ENCODE measurements at places on chromosomes 5 and 9.

DNA sequence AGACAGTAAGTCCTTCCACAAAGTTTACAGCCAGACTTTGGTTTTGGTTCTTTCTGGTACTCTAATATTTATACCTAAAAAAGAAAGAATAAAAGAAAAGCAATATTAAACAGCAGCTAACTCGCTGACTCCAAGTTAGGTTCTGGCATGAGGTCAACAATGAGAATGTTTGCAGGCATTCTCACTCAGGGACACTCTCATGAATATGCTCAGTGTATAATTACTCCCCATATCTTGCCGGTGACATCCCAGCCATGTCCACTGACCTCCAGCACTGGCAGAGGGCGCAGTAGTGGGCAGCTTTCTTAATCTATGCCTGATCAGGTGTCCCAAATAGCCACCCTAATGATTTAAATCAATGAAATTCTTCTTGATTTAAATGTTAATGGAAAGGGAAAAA, 151.5 kb downstream of the BNC2 start:
- no peak for DNase-seq

GRCh38 chr9:101485924-101486692, 47.5 kb upstream of the RNF20 start:
- no peak for DNase-seq

DNA sequence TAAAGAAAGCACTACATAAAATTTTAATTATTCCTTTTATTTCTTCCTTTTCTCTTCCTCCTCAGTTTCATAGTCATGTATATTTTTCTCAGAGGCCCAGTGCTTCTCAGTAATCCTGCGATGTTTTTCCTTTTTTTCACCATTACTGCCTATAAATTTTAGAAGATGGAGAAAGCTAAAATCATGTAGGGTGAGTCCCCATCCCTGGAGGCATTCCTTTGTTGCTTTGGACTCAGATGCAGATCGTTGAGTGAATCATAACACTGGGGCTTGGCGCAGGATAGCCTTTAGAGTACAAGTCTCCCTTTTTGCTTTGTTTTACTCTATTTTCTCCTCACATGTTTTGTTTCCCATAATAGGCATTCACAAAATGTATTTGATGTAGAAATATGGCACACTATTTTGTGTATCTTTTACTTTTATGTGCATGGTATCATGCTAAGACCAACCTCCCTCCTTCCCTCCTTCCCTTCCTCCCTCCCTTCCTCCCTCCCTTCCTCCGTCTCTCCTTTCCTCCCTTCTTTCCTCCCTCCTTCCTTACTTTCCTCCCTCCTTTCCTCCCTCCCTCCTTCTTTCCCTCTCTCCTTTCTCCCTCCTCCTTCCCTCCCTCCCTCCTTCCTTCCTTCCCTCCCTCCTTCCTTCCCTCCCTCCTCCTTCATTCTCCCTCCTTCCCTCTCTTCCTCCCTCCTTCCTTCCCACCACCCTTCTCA, 72.4 kb downstream of the NUDT12 start:
- DNase-seq: no peak

GRCh38 chr9:112439171-112439570, 47.5 kb upstream of the KIAA1958 start:
- DNase-seq: no peak

GRCh38 chr5:156379206-156379605, 52.2 kb downstream of the SGCD start:
- DNase-seq: no peak

DNA sequence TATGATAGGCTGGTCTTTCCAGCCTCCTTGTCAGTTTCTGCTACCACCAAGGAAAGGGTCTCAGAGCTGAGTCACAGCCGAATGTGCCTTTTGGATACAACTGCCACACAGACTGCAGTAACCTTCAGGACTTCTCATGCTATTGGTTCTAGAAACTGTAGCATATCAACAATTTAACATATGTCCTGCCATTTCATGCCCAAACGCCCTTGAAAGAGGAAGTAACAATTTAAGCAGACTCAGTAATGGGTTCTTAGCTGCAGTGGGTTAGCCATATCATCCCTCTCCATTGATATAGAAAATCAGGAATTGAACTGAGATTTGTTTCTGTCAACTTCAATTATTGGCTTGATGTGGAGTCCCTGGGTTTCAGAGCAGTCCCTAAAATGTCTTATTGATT, 4.1 kb upstream of the CLK4 start:
- no peak for DNase-seq

DNA sequence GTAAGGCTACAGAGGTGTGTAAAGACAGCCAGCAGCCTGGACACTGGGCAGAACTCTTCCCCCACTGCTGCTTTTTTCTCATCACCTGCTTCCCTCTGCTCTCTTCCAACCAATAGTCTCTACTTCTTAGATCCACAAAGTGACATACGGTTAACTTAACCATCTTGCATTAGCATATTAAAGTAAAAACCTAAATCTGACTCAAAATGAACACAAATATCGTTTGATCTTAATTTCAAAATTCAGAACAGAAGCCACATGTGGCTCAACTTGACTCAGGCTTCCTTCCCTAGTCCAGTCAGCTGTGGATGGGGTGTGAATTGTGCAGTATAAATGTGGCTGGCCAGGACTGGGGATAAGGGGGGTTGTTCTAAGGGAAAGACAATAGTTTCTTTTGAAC, 114.3 kb downstream of the STARD4 start:
- DNase-seq: no peak

DNA sequence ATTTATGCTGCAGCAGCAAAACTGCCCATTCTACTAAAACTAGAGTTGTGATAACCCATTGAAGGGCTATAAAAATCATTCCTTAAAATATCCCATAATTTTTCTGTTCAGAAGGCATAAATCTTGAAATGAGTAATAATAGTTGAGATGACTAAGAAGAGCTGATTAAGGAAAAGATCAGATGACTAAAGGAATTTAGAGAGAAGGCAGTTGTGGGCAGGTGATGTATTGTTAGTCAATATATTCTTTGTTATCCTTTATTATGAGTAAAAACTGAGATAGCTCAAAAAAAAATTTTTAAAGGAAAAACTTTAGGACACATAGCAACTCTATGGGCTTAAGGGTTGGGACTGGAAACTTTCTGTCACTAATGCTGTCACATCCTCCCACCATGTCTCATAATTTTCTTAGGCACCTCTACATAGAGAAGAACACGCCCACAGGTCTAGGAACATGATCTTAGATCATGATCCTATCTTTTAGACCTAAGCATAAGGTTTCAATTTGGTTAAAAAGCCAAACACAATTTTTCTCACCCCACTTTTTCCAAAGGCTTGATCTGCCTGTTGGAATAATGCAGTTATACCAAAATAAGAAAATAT, 597.5 kb upstream of the MEF2C start:
- DNase-seq: no peak

GRCh38 chr9:115295734-115296133, 177.8 kb upstream of the TNC start:
- no peak for DNase-seq

GRCh38 chr5:61919920-61920319, 386.1 kb upstream of the KIF2A start:
- no peak for DNase-seq

- no peak for DNase-seq
These were observed 5.7 kb downstream of the FIBCD1 start for GRCh38 chr9:130933114-130934046.

- no peak for DNase-seq
These were observed 29.3 kb upstream of the CLPTM1L start for GRCh38 chr5:1374030-1374678.

DNA sequence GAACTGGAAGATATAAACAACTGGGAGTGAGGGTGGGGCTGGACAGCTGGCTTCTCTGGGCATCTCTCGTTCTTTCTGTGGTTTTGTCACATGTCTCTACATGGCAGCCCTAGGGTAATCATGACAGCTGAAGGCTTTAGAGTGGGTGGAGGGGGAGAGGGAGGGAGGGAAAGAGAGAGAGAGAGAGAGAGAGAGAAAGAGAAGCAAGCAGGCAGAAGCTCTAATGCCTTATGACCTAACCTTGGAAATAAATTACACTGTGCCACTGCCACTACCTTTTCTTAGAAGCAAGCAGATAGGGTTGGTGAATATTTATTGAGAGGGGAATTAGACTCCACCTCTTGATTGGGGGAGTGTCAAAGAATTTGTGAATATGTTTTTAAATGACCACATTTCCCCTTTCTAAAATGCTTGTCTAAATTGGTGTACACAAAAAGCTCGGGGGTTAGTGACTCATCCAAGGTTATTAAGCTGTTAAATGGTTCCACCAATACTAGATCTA, 2.6 kb upstream of the DAPK1 start:
- DNase-seq: no peak

GRCh38 chr9:120901755-120902568, 24.6 kb downstream of the TRAF1 start:
- no peak for DNase-seq

DNA sequence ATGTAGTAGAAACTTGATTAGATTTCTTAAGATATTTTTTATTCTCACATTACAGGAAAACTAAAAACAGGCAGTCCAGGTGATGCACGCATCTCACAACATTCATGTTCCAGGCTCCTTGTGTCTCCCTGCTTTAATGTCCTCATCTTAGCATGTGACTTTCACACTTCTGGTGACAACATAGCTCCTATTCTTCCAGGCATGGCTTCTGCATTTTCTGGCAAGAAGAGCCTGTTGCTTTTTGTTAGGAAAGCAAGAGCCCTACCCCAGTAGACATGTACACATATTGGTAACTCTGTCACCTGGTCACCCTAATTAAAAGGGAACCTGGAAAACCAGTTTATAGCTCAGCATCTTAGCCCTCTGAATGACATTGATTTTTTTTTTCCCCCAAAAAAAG, 92.5 kb downstream of the PPIC start:
- no peak for DNase-seq

GRCh38 chr9:121744687-121745395, 93.4 kb downstream of the DAB2IP start:
- DNase-seq: no peak

- no peak for DNase-seq
These were observed 189.9 kb downstream of the FBXL7 start for GRCh38 chr5:15689836-15690235.

DNA sequence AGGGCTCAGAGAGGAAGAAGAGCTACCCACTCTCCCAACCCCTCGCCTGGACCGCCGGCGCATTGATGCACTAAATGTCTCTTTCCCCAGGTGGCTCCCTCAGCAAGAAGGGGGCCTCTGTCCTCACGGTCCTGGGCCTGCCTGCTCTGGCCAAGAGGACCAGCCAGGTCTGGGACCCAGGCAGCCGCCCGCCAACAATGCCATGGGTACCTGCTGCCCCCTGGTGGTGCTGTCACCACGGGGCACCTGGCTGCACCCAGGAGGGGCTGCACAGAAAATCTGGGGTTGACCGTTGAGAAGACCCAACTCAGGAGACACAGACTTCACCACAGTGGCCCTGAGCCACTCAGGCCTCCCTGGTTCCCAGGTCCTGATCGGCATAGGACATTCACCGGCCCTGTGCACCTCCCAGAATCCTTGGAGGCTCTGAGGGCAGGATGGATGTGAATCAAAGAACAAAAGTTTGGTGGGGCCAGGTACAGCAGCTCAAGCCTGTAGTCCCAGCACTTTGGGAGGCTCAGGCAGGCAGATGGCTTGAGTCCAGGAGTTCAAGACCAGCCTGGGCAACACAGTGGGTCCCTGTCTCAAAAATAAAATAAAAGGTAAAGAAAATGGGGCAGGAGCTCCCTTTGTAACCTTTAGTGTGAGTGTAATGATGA, 2.4 kb upstream of the VAV2 start:
- DNase-seq: peak; percentile 74

GRCh38 chr5:10892147-10892910, 131.3 kb upstream of the DAP start:
- DNase-seq: no peak

GRCh38 chr9:129602598-129603415, 18.1 kb downstream of the C9orf50 start:
- no peak for DNase-seq

DNA sequence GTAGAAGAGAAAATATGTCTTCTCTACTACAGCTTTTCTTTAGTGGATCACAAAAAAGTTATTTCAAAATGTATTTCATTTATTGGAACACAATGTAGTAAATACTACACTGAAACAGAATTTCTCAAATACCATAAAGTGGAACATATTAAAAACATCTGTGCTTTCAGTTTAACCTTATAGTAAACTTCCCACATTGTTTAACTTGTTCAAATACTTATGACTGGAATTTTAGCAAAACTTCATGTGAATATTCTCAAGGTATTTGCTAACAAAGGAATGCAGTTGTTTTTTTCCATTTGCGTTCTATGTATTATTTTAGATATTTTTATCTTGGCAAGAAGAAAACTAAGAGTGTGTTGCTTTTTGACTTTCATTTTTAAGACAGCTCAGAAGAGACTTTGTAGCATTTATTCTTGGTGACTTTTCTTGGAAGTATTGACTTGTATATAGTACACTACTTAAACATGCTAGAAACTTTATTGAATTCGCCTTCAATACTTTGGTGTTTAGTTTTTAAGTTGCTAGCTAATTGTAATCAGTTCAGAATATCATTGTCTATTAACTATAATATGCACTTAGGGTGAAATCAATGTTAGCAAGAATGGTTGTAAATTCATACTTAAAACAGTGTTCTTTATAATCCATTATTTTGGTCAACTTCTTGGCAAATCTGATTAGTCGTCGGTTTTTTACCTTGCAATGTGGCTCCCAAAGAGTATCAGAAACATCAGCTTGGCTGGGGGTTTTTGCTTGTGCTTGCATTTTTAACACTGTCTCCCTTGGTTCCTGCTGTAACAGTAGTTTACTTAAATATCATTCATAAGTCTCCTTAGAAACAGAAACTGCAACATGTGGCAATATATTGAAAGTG, 5.0 kb upstream of the RHOBTB3 start:
- no peak for DNase-seq

DNA sequence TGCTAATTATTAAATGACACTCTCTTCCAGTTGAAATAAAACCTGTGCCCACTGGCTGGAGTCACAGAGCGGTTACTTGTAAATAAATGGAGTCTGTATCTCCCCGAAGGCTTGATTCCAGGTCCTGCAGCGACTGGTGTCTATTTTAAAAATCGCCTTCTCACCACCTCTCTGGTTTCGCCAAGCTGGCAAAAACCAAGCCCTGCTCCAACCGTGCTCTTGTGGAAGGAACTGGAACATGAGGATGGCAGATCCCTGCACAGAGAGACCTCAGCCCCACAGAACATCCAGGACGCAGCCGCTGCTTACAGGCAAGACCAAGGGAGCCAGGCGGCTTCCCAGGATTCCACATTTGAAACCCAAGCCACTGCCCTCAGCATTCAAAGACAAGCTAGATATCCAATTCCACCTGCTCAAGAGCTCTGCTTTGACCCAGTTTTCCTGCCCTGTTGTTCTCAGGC, 15.0 kb downstream of the SEMA4D start:
- DNase-seq: no peak

DNA sequence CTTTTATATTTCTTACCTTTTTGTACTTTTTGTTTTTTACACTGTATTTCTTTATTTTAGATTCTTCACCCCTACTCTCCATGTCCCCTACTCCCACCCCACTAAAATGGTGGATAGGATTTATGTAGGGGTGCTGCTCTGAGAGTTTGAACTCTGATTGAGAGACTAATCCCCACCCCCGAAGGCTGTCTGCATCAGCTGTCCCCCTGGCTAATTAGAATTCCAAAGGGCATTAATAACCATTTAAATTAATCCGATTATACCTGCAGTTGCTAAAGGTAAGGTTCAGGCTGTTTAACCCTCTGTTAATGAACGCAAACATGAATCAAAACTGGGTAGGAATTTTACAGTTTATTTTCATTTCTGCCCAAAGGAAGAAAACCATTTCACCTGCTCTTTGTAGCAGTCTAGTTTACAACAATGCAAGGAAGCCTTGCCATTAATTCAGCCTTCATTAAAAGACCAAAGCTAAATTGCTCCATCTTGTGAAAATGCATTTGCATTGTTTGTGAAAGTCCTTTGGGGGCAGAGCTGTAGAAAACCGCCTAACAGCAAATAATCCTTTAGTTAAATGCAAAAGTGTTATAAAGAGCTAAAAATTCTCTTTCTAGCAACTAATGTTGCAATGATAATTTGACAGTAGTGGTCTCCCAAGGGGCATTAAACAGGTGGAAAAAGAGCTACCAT, 71.2 kb downstream of the ZCCHC7 start:
- no peak for DNase-seq
